ENCODE measurements at places on chromosomes 5 and 9.
A peak's percentile ranks its signal among the peaks of the same experiment; 100 is the strongest.

DNA sequence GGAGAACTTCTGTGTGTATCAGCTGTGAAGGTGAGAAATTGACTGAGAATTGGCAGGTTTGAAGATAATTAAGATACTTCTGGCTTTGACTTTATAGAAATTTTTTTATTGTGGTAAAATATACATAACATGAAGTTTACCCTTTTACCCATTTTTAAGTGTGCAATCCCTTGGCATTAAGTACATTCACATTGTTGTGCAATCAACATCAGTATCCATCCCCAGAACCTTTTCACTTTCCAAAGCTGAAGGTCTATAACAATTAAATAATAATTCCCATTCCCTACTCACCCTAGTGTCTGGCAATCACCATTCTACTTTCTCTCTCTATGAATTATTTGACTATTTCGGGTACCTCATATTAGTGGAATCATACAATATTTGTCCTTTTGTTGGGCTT, 69.9 kb downstream of the ACTBL2 start:
- no peak for ATAC-seq

- ATAC-seq: no peak
Measured at GRCh38 chr5:61918611-61919010, 387.4 kb upstream of the KIF2A start.

DNA sequence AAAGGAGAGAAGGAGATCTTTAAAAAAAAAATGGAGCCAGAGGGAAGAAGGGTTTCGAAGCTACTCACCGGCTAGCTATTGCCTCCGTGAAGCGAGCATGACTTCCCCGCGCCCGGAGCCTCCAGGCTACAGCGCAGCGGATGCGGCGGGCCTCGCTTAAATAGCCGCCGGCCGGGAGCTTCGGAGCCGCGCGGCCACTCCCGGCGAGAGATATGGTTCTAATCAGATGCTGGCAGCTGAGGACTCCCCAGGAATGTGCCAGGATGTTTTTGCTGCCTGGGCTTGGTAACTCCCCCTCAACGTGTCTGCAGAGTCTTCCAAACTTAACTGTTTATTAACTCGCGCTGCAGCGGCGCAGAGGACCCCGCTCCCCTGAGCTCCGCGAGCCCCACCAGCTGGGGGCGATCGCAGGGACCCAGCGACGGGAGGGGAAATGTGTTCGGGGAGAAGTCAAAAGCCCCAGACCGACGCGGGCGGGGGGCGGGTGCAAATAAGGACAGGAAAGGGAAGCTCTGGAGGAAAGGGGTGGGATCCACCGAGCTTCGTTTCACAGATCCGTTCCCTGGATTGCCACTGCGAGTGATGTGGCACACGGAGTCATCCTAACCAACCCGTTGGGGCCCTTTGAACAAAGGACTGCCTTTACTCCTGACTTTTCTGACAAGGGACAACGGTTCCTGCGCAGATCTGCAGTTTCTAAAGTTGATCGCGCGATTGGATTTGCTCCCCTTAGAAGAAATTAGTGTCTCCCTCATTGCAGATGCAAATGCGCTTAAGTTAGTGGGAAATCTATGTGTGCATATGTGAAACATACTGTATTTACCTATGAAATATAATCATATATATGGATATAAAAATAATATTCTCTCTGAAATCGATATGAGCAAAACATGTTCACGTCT, at the start of gene DAB2:
Gene DAB2, minus strand, starts transcription at position 245 of the 902 bp plus-strand sequence. CDS start 30,660 bp downstream, outside the sequence.
- peak; percentile 83 for ATAC-seq

- ATAC-seq: peak; percentile 76
Measured at GRCh38 chr9:2809692-2810419, 34.0 kb downstream of the PUM3 start.

DNA sequence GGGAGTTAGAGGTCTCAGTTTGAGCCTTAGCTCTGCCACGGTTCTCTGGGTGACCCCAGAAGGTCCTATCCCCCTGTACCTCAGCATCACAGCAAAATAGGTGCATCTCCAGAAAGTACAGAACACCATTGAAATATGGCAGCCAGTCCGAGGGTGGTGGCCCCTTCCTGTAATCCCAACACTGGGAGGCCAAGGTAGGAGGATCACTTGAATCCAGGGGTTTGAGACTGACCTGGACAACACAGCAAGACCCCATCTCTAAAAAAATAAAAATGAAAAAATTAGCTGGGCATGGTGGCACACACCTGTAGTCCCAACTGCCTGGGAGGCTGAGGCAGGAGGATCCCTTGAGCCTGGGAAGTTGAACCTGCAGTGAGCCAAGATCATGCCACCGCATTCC, 7.0 kb upstream of the CRB2 start:
- ATAC-seq: no peak

GRCh38 chr9:99907208-99907532, 716 bp downstream of the STX17 start:
- peak; percentile 22 for ATAC-seq

- no peak for ATAC-seq
Measured at GRCh38 chr5:181124526-181124925, 6.4 kb downstream of the OR2V1 start.

GRCh38 chr9:136764301-136764891, at the start of gene LCN15:
TSS of gene LCN15 (minus strand) at chr9:136764518. CDS start at chr9:136764488, 30 bp downstream.
- no peak for ATAC-seq

DNA sequence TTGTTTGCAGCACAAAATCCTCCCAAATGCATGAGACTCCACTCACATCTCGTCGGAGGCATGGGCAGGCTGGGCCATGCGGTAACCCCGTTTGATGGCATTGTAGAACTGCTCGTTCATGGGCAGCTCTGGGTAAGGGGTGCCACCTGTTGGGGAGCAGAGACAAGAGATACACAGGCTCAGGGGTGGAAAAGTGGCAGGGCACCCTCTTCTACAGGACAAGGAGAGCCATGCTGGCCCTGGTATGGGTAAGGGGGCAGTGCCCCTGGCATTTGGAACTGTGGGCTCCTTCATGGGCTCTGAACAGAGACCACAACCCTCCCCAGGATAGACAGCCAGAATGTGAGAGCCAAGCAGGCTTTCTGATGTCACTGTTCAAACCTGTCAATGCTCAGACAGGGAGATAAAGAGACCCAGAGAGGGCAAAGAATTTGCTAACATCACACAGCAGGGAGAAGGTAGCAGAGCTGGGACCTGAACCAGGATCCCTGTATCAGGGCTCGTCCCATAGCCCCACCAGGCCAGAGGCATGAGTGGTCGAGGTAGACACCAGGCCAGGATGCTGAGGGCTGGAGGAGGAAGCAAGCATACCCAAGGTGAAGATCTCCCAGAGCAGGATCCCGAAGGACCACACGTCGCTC, 33.2 kb upstream of the CSF1R start:
- no peak for ATAC-seq

GRCh38 chr9:89137542-89138462, 40.8 kb downstream of the SHC3 start:
- ATAC-seq: peak; percentile 92

GRCh38 chr9:95080961-95081647, 236.4 kb downstream of the FANCC start:
- ATAC-seq: no peak

Measured in gastroesophageal sphincter (tissue), 4 donors.